ENCODE measurements at places on chromosomes 5 and 9.

- DNase-seq, result no peak
Measured at GRCh38 chr5:124678922-124679519, 67.4 kb downstream of the ZNF608 start.

DNA sequence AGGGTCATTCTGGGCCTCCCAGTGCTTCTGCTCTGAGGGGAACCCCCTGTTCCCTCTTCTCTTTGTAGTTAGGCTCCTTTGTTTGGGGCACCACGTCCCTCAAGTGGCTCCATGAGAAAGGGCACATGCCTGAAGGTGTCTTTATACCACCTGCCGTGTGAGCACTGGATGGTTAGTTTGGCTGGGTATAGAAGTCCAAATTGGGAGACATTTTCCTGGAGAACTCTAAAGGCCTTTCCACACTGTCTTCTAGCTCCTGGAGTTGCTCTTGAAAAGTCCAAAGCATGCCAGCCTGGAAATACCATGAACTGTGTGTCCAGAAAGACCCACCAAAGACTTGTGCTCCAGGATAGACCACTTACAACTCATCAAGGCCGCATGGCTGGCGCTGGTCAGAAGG lies 11.1 kb upstream of the CCDC187 start:
- no peak for DNase-seq

- DNase-seq, result no peak
Measured at GRCh38 chr9:112184221-112184620, 9.1 kb upstream of the SUSD1 start.

GRCh38 chr5:2658447-2658846 lies 93.0 kb downstream of the IRX2 start:
- no peak for DNase-seq

GRCh38 chr5:170071748-170072147 lies 33.9 kb upstream of the FOXI1 start:
- DNase-seq, result no peak

DNA sequence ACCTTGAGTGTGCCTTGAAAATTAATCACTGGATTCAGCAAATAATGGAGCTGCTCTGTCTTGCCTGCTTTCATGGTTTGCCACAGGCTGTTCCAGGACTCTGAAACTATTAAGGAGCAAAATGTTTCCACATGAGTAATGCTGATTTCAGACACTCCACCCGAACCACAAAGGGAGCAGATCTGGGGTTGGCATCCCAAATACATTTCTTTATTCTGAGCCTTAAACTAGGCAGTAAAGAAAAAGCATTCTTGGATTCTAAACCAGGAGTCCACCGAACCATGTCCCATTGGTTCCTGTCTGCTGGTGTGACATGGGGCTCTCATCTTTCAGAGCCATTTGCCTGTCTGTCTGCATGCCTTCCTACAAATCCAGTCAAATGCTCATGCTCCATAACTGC lies 10.1 kb upstream of the C1QTNF3 start:
- no peak for DNase-seq

GRCh38 chr5:154418344-154418820 lies 27.4 kb upstream of the SAP30L start:
- no peak for DNase-seq

- no peak for DNase-seq
Measured at GRCh38 chr5:120586646-120587045, 122.5 kb downstream of the PRR16 start.

- DNase-seq, result peak; percentile 63
Measured at GRCh38 chr5:14901462-14902051, 30.0 kb upstream of the ANKH start.
